ENCODE measurements at places on chromosomes 6 and 20.

GRCh38 chr6:26172608-26172968, 85.4 kb downstream of the HFE start:
- no peak for DNase-seq

- no peak for DNase-seq
These were observed 277.5 kb upstream of the MAN1A1 start for GRCh38 chr6:119626884-119627619.

DNA sequence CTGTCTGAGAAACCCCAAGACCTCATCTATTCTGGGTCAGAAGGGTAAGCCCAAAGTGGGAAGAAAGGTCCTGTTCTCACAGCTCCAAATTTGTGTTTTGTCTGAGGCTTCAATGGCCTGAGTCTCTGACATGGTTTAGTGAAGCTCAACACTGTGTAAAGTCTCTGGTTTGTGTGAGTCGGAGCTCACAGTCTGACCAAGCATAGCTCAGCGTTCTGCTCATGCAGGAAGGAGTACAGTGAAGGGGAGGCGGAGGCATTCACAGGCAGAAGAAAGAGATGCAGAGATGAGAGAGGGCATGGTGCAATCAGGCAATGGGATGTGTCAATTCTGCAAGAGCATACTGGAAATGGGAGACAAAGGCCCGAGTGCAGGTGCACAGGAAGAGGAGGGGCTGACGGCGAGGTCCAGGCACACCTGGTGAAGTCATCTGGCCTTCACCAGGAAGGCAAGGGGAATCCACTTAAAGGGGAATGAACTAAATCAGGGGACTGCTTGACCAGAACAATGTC, 463.0 kb upstream of the AGPAT4 start:
- no peak for DNase-seq

- DNase-seq = no peak
These were observed 67.3 kb downstream of the SCML4 start for GRCh38 chr6:107756660-107757355.

DNA sequence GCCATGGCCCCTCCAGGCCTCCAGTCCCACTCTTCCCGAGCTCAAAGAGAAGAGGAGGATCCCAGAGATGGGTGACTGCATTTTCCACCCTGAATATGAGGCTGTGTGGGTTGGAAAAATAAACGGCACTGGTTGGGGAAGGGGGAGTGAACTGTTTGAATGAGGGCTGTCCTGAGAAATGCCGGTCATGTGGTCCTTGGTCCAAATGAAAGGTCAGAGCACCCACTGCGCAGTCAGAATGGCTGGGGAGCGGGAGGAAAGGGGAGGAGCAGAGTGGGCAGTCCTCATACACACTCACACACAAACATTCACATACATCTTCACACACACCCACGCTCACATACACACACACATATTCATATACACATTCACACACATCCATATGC, 83.1 kb downstream of the MRPL14 start:
- no peak for DNase-seq

DNA sequence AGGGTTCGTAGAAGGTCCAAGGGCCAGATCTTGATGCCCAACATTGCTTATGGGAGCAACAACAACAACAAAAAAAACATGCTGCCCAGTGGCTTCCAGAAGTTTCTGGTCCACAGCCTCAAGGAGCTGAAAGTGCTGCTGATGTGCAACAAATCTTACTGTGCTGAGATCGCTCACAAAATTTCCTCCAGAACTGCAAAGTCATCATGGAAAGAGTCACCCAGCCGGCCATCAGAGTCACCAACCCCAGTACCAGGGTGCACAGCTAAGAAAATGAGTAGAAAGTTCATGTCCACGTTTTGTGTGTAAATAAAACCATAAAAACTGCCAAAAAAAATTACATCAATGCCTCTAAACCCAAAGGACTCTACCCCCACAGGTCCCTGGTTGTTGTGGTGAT, 3.8 kb downstream of the HLA-DPB1 start:
- DNase-seq = no peak

DNA sequence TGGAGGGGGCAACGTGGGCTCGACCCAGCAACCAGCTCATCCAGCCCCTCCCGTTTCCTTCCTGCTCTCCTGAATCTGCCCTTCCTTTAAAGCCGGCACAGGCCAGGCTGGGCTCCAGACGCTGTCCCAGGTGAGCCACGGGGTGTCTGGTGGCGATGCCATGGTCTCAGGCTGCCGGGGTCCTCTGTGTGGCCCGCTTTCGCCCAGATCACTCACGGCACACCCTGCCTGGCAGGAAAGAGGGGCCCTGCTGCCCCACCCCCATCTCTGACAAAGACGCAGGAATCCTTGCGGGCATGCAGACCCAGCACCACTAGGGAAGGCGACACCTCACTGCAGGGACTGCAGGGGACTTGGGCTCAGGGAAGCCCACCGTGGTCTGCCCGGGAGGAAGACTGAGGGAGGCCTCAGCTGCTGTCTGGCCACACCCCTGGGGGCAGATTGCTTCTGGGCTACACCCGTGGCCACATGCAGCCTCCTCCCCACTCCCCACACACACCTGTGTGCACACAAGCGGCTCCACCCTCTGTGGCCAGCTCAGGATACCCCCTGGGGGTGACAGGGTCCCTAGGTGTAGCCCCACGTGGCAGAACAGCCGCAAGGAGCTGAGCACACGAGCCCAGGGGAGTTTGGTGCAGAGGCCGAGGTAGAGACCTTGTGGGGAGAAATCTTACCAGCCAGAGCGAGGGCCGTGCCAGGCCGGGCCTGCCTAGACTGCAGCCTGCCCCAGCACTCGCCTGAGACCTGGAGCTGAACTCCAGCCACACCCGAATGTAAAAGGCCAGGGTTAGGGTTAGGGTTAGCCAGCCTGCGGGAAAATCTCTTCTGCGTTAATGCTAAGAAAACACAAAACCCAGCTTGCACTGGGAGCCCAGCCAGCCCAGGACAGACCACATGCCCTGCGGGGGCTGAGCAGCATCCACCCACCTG, 104.6 kb downstream of the DLL1 start:
- no peak for DNase-seq

DNA sequence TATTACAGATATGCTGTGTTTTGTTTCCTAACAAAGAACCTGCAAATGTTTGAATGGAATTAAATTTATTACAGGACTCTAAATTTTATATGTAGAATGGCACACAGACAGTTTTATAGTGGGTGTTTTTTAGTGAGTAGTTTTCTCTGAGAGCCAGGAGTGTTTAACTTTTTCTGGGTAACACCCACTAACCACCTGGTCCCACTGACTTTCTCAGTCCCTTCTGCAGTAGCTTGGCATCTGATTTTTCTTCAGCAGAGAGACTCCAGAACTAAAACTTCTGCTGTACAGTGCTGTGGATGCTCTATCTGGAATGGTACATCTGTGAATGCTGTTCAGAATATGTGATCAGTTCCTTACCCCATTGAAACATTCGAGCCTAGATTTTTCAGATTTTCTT, 6.3 kb downstream of the YWHAB start:
- DNase-seq = no peak

DNA sequence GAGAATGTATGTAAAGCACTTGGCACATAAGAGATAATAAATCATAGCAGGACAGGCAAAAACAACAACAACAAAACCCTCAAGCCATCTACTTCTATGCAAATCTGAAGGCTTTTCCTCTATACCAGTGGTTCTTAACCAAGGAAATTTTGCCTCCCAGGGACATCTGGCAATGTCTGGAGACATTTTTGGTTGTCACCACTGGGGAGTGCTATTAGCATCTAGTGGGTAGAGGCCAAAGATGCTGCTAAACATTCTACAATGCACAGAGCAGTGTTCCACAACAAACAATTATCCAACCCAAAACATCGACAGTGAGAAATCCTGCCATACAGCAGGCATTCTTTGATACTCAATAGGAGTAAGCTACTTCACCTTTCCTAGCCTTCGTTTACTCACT, 28.2 kb downstream of the NDRG3 start:
- no peak for DNase-seq

GRCh38 chr6:20434766-20435165, 33.1 kb downstream of the E2F3 start:
- DNase-seq = no peak

DNA sequence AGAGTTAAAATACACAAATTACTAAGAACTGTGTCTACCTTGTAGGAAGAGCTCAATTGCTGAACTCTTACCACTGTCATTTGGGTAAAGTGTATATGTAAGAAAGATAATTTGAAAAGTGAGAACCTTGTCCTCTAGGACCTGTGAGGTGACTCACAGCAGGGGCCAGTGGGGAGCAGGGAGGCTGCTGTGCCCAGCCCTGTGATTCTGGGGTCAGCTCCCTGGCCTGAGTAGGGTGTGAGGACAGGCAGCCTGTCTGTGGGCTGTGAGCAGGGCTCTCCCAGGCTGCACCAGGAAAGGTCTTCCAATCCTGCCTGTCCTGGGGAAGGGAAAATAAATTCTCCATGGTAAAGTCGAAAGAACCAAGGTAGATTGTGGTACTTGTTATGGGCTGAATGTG, 27.3 kb upstream of the SIRPG start:
- DNase-seq = no peak

GRCh38 chr6:105642708-105643107, 239.8 kb upstream of the PREP start:
- no peak for DNase-seq

- DNase-seq = no peak
These were observed 142.2 kb upstream of the SAMD5 start for GRCh38 chr6:147366290-147366689.

GRCh38 chr6:6003621-6004366, 2.9 kb downstream of the NRN1 start:
- no peak for DNase-seq

GRCh38 chr20:60395991-60396390, 437.8 kb downstream of the CDH26 start:
- DNase-seq = no peak

GRCh38 chr6:41028561-41029412, 10.2 kb downstream of the UNC5CL start:
- no peak for DNase-seq

DNA sequence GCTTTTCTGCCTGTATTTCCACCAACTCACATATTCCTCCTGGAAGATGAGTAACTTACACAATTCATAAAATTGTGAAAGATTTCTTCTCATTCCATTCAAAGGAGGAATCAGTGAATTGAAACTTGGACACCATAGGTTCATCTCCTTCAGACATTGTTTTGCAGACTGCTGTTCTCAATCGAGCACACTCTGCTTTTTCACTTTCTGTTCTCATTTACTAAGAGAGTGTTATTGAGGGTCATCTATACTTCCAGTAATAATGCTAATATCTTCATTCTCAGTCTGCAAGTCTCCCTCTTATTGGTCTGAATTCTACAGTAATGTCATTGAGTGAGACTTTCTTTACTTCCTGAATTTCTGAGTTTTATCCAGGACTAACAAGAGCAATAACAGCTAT, 67.5 kb upstream of the FUT9 start:
- DNase-seq = no peak

DNA sequence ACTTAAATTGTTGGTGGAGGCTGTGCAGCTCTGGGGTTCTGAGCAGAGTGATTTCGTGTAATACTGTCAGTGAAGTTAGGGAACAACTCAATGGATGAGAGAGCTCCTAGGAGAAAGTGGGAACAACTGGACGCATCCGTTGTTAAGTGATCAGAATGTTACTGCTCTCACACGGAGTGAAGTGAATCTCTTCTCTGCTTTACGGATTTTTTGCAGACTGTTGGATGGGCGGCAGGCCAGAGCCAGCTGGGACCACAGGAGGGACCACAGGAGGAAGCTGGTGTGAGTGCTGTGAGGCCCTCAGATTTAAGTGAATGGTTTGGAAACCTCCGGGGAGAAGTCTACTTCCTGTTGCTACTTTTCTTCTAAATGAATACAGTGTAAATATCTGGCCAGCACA, 23.7 kb upstream of the PPP1R14C start:
- no peak for DNase-seq

GRCh38 chr20:57586370-57586793, 25.5 kb downstream of the PCK1 start:
- DNase-seq = no peak

DNA sequence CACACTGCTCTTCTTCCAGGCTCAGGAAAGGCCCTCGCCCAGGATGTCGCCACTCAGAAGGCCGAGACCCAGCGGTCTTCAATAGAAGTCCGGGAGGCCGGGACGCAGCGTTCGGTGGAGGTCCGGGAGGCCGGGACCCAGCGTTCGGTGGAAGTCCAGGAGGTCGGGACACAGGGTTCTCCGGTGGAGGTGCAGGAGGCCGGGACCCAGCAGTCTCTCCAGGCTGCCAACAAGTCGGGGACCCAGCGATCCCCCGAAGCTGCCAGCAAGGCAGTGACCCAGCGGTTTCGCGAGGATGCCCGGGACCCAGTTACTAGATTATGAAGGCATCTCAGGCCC, 1.0 kb downstream of the KHDC3L start:
- DNase-seq = no peak

DNA sequence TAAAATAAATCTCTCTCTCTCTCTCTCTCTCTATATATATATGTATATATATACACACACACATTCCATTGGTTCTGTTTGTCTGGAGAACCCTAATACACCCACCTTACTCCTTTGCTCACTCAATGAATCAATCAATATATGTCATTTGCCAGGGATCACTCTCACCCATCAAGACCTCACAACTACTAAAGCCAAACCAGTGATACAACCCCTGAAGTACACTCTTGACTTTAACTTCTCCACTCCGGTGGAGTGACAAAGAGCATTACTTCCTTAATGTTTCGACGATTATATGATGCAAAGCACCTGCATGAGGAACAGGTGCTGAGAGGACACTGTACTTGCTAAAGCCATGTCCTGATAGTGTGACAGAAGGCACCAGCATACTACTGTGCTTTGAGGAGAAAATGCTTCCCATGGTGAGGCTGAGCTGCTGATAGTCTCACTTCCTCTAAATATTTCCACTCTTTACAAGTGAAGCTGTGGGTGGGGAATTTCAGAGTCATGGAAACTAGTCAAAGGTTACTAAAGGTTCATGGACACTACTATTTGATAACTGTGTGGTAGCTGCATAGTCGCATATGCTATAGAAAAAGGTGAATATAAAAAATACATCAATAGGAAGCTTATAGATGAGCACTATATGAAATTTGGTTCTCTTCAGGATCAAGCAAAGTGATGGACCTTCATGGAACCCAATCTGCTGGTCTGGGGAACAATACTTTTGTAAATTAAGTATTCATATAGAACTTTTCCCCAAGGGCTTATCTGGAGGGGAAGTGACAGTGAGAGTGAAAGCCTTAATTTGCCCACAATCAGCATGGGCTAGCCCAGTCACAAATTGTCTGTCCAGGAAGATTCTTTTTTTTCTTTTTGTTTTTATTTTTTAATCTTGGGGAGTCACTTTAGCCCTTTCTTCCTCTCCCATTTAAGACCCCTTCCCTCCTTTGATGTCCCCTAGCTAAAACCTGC, 141.9 kb upstream of the NEDD9 start:
- DNase-seq = no peak

DNA sequence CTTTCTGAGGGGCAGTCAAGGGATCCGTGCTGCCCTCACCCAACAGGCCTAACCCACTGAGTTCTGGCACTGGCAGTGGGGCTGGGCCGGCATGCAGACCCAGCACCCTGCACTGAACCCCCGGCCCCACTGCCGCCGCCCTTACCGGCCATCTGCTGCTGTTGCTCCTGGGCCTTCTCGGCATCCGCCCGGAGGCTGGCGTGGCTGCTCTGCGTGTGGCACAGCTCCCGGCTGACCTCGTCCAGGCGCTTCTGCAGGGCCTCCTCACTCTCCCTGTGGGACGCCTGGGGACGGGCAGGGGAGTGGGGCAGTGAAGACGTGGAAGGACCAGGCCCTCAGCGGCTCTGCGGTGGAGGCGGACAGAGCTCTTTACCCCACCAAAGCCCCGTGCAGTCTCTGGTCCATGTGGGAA, 52.4 kb downstream of the RRBP1 start:
- DNase-seq = peak; percentile 44

All from psoas muscle (tissue), 8 donors.